Activated T-cell treated with anti-CD3 and anti-CD28 coated beads, Interleukin-2, amount 50 U/mL, for 24 hours (primary cell): ENCODE measurements at places on chromosomes 12 and 14.

- no peak for DNase-seq
These were observed 149.5 kb downstream of the ETV6 start for GRCh38 chr12:11798856-11799501.

DNA sequence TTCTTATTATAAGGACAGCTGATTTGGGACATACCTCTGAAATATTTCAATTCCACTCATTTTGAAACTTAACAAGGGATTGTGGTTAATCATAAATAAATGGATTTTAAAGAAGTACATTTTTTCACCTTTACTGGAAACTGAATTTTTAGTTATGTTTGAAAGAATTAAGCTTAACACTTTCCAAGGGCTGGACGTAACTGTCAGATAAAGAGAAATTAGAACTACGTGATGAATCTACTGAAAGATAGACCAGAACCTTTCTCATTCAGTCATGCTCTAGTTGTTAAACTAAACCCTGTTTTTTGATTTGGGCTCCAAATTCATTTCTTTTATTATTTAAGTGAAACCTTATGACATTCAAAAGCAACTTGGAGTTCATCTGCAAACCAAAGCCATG lies 1892.1 kb upstream of the SEL1L start:
- no peak for DNase-seq

DNA sequence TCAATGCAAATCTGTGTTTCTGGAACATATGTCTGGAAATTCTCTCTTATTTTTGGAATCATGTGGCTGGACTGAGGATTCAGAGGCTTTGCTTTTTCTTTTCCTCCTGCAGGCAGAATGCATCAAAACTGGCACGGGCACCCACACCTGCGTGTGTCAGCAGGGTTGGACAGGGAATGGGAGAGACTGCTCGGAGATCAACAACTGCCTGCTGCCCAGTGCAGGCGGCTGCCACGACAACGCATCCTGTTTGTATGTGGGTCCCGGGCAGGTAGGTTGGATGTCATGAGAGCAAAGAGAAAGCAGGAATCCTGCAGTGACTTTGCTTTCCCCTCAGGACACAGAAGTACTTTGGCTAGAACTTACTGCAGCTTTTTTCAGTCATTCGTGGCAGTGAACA lies 90.3 kb downstream of the STAB2 start:
- no peak for DNase-seq

DNA sequence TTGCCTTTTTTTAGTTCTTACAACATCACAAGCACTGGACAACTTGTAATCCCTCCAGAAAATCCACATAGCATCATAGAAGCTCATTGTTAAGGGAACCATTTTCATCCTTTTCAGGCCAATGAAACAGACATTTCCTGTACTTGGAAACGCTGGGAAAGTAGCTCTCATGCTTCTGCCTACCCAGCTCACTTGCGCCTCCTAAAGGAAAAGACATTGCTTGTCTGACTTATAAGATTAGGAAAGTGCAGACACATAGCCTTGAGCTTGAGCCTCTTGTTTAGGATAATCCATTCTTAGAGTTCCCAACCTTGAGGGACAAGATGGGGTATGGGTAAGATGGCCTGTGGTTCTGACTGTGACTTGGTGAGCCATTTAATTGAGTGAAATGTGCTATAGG lies 589.5 kb downstream of the NOVA1 start:
- DNase-seq, result no peak

DNA sequence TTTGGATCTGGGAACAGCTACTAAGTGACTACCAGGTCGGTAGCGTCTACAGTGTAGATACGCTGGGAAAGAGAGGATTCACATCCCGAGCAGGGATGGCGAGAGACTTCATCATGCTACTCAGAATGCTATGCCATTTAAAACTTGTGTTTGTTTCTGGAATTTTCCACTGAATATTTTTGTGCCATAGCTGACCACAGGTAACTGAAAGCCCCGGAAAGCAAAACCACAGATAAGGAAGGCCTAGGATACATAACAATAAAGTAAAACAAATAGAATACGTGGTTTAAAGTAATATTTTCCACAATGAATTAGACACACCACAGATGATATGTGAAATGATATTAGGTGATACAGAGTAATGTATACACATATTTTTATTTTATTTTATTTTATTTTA lies 7.9 kb upstream of the HCAR1 start:
- DNase-seq, result no peak

GRCh38 chr12:124713041-124713435 lies 145.6 kb upstream of the NCOR2 start:
- no peak for DNase-seq

DNA sequence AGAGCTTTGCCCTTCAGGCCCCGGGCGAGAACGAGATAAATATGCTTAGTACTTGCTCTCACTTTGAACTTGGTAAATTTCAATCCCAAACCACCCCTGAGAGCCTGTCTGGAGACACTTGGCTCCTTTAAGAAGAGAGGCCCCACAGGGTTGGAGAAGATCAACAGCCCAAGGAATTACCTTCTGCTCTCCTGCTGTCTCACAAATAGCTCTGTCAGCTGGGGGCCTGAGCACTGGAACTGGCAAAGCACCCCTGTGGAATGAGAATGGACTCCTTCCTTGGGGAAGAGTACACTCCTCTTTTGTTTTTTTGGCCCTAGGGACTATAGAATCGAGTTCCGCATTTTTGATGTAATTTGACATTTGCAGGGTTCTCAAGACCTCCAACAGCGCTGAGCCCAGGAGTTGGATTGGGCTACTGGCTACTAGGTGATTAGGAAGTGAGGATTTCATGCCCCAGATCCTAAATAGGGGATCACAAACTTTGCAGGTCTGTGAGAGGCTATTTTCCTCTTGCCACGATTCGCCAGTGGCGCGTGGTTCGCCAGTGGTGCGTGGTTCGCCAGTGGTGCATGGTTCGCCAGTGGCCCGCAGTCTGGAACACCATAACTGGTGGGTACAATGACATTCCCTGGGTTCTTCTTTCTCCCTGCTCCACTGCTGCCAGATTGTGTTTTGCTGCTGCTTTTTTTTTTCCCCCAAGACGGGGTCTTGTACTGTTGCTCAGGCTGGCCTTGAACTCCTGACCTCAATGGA lies 17.8 kb upstream of the MEG3 start:
- no peak for DNase-seq

GRCh38 chr14:97709552-97709951 lies 912.4 kb downstream of the VRK1 start:
- no peak for DNase-seq

- no peak for DNase-seq
These were observed 39.7 kb downstream of the SYNE3 start for GRCh38 chr14:95476747-95477146.

GRCh38 chr12:56258068-56258819 lies at the start of gene ANKRD52:
Gene ANKRD52 (minus strand): TSS chr12:56258384. CDS start chr12:56258269, 115 bp downstream.
- DNase-seq, result peak; percentile 90

DNA sequence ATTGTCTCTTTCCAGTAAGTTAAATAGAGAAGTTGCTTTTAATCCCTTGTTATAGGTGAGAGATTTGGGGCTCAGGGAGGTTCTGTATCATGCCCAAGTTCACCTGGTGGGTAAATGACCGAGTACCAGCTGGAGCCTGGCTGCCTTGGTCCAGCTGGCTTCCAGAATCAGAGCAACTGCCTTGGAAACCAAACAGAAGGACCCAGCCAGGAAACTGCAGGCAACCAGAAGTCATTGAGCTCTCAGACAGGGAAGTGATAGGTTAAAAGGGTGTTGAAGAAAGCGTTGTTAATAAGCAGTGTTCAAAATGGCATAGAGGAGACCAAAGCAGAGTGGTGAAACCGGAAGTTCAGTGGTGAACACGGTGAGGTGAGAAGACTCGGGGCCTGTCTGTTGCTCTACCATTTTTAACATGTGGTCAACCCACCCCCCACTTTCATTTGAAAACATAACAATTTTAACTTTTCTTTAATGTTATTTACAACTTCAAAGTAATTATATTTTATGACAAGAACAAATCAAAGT lies 54.9 kb downstream of the PLEKHG7 start:
- no peak for DNase-seq

DNA sequence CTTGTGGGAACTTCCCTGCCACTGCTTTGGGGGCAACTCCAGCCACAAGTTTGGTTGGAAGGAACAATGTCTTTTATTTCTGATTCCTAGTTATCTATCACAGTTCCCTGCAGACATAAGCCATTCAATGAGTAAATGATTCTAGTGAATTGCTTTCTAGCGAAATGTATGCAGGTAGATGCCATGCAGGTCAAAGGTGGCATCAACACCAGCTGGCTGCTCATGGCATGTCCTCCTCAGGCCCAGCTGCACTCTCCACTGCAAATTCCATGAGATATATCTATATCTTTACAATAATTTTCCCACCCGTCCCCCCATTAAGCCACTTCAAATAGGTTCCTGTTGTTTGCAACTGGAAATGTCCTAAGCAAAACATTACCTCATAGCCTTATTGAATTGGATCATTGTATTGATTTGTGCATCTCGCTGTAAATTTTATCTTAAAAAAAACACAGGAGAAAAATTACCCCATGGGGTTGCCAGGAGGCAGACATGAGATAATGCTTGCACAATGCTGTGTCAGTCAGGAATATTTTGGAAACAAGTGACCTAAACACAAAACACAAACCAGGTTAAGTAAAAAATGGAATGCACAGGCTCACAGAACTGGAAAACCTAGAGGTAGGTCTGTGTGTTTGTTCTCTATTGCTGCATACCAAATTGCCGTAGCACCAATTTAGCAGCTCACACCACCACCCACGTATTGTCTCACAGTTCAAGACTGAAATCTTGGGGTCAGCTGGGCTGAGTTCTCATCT lies 32.8 kb upstream of the TXNRD1 start:
- no peak for DNase-seq

DNA sequence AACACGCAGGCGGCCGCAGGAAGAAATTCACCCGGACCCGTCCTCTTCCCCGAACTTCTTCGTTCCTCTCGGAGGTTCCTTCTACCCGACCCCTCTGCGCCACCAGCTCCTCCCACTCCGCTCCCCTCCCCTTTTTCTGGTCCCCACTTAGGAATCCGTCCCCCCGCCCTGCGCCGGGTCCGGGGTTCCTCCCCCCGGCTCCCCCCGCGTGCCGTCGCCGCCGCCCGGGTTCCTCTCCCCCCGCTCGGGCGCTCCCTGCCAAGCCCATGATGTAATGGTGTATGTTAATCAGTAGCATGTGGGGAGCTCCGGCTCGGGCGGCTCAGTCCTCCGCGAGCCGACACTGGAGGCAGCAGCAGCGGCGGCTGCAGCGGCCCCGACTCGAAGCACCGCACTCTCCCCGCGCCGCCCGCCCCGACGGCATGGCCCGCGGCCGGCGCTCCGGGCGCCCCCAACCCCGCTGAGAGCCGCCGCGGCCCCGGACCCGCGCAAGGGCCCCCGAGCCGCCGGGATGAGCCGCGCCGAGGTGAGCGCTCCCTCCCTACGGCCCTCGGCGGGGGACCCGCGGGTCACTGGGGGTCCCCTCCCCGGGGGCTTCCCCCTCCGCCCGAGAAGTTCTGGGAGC lies 1.0 kb upstream of the SAMD4A start:
- peak; percentile 84 for DNase-seq

GRCh38 chr12:32893043-32893442 lies 3.5 kb downstream of the PKP2 start:
- no peak for DNase-seq

DNA sequence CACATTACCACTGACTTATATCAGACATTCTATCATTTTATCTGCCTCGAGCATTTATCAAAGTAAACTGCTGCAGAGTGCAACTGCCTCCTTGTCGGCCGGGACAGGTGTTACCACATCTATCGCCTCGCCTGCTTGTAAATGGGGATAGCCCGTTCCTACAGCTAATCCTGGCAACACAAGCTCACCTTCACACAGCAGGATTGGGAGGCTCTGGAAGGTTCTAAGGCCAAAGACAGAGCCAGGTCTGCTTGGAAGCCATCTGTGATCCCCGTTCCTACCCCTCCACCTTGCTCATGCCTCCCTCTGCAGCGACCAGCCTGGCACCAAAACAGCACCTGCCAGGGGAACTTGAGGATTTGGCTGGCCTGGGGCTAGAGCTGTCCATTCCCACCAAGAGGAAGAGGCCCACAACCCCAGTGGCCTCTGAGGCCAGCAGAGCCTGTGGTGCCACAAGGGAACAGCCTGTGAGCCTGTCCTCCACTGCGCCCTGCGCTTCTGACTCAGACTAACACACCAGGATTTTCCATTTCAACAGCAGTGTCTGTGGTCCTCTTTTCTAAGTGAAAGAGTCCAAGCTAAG lies 114.8 kb upstream of the DIO3 start:
- no peak for DNase-seq

- no peak for DNase-seq
These were observed 78.5 kb downstream of the PTPN21 start for GRCh38 chr14:88476214-88476774.

DNA sequence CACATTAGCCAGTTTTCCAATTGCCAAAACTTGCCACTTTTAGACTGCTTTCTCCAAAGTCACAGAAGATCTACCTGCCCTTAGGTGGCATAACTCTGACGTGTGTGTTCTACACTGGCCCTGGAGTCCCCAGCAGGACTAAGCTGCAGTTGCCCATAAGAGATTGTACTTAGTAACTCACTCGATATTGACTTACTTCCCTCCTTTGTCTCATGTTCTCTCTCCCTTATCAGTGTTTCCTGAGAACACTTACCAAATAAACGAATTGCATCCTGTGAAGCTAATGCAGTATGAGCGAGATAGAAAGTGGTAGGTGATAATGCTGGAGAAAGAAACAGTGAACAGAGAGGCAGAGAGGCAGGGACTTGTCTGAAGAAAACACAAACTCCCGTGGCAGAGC lies 117.2 kb downstream of the NUAK1 start:
- no peak for DNase-seq

GRCh38 chr14:22726012-22726411 lies 40.5 kb upstream of the OXA1L start:
- DNase-seq, result no peak

- no peak for DNase-seq
These were observed 40.6 kb upstream of the GLIPR1 start for GRCh38 chr12:75439930-75440329.

DNA sequence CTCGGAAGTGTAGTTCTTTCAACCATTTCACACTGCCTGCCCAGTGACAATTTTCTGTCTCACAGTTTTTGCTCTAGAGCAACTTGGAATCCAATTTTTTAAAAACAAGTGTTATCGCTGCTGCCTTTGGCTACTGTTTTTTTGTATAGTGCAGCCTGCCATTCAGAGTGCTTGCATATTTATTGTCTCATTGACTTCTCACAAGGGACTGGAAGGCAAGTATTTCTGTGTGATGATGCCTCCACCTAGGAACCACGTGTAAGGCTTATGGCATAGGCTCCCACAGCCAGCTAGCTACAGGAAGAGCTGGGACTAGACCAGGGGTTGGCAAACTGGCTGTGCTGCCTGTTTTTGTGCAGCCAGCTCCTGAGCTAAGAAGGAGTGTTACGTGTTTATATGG lies 903 bp downstream of the PARPBP start:
- no peak for DNase-seq

- DNase-seq, result no peak
These were observed 43.9 kb downstream of the MVK start for GRCh38 chr12:109617491-109617890.

DNA sequence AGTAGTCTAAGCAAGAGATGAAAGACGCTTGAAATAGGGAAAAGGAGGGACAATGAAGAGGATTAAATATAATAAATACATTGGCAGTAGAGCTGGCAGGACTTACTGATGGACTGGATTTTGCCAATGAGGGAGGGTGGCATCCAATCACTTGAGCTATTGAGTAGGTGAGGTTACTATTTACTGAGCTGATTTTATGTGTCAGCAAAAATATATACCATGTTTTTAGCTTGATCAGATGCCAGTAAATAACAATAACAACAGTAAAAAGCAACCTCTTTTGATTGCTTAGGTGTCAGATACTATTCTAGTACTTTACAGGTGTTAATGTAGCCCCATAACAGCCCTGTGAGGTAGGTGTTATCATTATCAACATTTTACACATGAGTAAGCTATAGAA lies 187.5 kb upstream of the LMNTD1 start:
- no peak for DNase-seq
